A172 (cell line): ENCODE measurements at places on chromosomes 4 and X. TPM values are rescaled to one million over a fixed set of nuclear protein-coding genes. Genes with fewer than 3 reads are reported as not detected.

GRCh38 chr4:2451036-2451520 lies 17.8 kb upstream of the RNF4 start:
- DNase-seq, result no peak

- peak; percentile 85 for DNase-seq
Measured at GRCh38 chrX:155819966-155820491, 61.1 kb upstream of the VAMP7 start.

GRCh38 chr4:7129871-7130620 lies 62.2 kb upstream of the GRPEL1 start:
- DNase-seq, result no peak

DNA sequence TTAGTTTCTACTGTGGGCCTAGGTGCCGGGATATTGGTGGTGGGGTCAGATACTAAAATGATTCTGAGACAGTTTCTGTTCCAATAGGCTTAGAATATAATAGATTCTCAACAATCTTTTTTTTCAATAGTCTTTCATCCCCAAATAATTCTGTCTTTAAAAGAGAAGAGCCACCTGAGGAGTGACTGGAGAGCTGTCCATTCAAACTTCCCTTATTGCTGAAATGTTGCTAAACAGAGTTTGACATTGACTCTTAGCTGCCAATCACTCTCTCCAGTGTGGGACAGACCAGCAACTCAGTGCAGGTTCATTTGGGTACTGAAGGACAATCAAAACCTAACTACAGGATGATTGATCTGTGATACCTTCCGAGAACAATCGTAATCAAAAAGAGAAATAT lies 12.4 kb upstream of the ADH7 start:
- no peak for DNase-seq

GRCh38 chr4:88216395-88216794 lies 58.0 kb upstream of the ABCG2 start:
- DNase-seq, result peak; percentile 13

- peak; percentile 0 for DNase-seq
Measured at GRCh38 chrX:71482228-71482958, 50.5 kb upstream of the OGT start.

MAGEC2 gene
- total RNA-seq, result not detected in 2 replicates

AGTR2 gene
- total RNA-seq, result not detected in 2 replicates

PLXNB3 gene
- 13.8 and 14.3 TPM in 2 replicates for total RNA-seq

NSUN7 gene
- 1.2 and 2.1 TPM in 2 replicates for total RNA-seq

ZNF157 gene
- not detected in 2 replicates for total RNA-seq

ENOX2 gene
- total RNA-seq, result 4.0 and 4.2 TPM in 2 replicates

NAP1L5 gene
- total RNA-seq, result 5.4 and 6.2 TPM in 2 replicates

GNRHR gene
- not detected in 2 replicates for total RNA-seq

SGCB gene
- total RNA-seq, result 20.5 and 30.4 TPM in 2 replicates

PAGE2B gene
- not detected in 2 replicates for total RNA-seq
